Stimulated activated CD4-positive, alpha-beta T cell treated with anti-CD3 and anti-CD28 coated beads, Interleukin-2, amount 100 ng/mL, for 48 hours (primary cell): ENCODE measurements at places on chromosomes 16 and 17.

DNA sequence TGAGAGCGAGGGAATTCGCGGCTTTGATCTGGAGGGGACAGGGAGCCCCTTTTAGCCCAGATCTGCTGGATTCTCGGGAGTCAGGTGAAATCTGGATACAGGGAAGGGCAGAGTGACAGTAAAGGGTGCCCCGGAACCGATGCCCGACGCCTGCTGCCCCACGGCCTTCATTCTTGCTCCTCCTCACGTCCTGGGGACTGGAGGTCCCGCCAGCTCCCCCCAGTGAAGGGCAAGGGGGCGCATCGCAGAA lies 596 bp downstream of the OR1F1 start:
- DNase-seq, result no peak

DNA sequence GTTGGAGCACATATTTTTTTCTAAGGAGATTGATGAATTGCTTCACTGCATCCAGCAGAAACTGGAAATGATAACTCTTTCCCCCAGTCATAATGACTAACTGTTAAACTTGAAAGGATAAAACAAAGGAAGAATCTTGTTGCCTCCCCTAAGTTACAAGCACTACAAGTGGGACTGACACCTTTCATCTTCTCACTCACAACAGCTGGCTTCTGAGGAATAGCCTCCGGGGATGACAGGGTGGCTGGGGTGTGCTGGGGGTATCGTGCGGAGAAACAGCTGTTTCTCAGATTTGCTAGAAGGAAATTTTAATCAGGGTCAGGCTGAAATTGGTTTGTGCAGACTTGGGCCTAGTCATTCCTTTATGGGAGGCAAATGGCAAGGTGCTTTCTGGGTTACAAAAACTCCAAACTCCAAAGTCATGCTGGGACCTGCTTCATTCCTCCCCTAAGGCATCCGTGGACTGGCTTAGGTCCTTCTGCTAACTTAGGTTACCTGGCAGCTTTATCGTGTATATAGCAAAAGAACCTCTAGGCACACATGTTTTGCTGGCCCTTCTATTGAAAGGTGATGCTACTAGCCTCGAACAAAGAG lies 557.2 kb downstream of the TOX3 start:
- DNase-seq, result no peak

DNA sequence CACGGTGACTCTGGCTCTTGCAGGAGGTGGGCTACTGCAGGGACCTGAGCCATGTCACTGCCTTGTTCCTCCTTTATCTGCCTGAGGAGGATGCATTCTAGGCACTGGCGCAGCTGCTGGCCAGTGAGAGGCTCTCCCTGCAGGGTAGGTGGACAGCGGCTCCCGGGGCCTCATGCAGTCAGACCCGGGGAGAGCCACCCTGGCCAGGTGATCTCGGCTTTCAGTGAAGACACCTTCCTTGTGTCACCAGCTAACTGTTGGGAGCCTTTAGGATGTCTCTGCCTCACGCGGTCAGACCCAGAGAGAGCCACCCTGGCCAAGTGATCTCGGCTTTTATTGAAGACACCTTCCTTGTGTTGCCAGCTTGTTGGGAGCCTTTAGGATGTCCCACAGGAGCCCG lies 31.7 kb upstream of the KSR1 start:
- DNase-seq, result no peak

DNA sequence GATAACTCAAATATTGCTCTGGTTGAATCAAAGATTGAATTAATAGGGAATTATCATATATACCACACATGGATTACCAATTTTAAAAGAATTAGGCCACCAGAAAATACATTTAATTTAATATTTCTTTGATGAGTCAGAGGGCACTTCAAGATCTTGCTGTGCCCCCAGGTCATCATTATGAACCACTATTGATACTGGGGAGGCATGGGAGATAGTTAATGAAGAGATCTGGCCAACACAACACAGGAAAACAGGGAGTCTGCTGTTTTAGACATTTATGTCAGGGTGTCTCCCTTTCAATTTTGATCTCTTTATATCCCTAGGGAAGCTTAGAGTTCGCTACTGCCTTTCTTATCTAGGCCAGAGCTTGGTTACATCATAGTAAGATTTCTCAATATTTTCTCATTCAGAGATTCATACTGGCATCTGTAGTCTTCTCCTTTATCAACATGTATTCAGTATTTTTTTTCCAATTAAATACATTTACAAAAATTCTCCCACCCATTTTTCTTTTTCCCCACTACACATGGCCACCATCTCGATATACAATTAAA lies 158.3 kb upstream of the ZFHX3 start:
- DNase-seq, result no peak

- DNase-seq, result no peak
Measured at GRCh38 chr17:12386225-12386624, 279.5 kb upstream of the MYOCD start.

- DNase-seq, result no peak
Measured at GRCh38 chr16:28298511-28298878, 6.2 kb downstream of the SBK1 start.

DNA sequence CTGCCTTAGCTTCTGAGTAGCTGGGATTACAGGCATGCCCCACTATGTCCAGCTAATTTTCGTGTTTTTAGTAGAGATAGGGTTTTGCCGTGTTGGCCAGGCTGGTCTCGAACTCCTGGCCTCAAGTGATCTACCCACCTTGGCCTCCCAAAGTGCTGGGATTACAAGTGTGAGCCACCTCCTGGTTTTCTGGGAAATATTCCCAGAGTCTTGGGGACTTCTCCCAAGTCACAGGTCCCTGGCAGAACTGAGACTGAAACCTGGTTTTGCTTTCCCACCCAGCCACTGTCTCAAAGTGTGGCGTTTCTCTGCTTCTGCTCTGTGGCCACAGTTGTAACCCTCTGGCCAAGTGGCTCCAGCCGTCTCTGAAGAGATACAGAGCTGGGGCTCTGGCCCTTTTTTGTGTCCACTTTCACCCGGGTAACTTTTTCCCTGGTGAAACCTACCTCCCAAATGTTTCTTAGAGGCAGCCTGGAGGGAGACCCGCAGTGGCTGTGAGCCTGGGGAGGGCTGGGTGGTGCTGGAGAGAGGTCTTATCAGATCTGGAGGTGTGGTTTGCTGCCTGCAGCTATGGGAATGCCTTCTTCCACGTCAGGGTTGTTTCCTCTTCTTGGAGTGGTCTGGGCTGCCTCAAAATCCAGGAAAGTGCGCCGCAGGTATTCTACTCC lies 5.1 kb downstream of the KSR1 start:
- DNase-seq, result no peak

- no peak for DNase-seq
Measured at GRCh38 chr16:72901000-72901627, 146.8 kb downstream of the ZFHX3 start.

- DNase-seq, result no peak
Measured at GRCh38 chr17:6862825-6863224, 31.3 kb upstream of the TEKT1 start.

DNA sequence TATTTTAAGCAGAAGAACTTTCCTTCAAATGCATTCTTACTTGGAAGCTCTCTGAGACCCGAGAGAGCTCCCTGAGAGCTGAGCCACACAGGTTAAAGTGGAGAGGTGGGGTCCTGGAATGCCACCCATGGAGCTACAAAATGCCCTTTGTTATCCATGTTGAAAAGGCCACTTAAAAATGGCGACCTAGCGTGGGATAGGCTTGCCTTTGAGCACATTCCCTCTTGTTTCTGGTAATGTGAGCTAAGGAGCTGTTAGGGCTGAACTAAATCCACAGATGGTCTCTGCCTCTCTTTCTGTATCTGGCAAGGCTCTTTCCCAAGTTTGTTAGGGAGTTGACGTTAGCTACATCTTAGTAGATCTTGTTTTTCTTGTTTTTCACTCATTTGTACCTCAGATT lies 171.6 kb downstream of the SNX29 start:
- no peak for DNase-seq

- no peak for DNase-seq
Measured at GRCh38 chr16:86657972-86658371, 79.6 kb downstream of the FOXL1 start.

DNA sequence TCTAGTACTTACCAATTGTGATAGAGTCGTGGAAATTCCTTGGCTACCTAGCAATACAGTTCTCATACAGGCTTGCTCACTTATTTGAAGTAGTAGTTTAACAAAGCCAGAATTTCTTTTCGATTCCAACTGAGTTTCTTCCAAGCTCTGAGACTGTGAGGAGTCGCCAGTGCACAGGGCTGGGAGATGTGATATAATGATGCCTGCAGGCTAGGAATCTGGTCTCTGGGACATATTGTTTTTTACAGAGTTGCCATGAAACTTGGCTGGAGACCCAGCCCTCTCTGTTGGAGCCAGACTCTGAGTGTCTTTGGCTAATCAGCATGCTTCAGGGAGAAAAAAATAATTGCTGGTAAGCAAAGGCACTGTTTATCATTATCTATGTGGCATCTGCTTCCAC lies 698.8 kb upstream of the GOT2 start:
- DNase-seq, result no peak

- DNase-seq, result no peak
Measured at GRCh38 chr17:63171428-63172393, 205.7 kb downstream of the TANC2 start.

DNA sequence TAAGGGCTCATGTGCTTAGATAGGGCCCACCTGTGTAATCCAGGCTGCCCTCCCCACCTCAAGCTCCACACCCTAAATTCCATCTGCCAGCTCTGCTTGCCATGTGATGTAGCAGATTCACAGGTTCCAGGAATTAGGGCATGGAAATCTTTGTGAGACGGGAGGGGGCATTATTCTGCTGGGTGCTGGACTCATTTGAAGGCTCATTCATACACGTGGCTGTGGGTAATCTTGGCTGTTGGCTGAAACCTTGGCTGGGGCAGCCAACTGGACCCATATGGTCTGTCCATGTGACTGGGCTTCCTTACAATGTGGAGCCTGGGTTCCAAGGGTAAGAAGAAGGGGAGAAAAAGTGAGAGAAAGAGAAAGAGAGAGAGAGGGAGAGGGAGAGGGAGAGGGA lies 115.1 kb downstream of the CYLD start:
- DNase-seq, result no peak

DNA sequence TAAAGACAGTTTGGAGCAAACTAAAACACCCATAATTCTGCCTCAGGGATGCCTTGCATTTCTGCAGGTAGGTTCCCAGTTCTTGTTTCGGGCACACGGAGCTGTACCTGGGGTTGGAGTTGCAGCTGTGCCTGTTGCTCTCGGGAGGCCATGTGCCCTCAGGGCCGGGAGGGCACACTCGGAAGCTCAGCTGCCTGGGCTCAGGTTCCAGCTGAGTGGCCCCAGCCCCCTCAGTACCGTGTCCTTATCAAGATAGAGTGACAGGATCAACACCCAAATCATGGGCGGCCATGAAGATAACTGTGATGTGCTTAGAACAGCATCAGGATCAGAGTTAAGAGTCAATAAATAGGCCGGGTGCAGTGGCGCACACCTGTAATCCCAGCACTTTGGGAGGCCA lies 107.9 kb downstream of the SNX29 start:
- DNase-seq, result no peak

GRCh38 chr16:337975-338575 lies 14.4 kb downstream of the AXIN1 start:
- no peak for DNase-seq

GRCh38 chr16:69240331-69240730 lies 53.4 kb downstream of the SNTB2 start:
- DNase-seq, result no peak

GRCh38 chr17:46003907-46004748 lies 5.1 kb downstream of the STH start:
- DNase-seq, result no peak

DNA sequence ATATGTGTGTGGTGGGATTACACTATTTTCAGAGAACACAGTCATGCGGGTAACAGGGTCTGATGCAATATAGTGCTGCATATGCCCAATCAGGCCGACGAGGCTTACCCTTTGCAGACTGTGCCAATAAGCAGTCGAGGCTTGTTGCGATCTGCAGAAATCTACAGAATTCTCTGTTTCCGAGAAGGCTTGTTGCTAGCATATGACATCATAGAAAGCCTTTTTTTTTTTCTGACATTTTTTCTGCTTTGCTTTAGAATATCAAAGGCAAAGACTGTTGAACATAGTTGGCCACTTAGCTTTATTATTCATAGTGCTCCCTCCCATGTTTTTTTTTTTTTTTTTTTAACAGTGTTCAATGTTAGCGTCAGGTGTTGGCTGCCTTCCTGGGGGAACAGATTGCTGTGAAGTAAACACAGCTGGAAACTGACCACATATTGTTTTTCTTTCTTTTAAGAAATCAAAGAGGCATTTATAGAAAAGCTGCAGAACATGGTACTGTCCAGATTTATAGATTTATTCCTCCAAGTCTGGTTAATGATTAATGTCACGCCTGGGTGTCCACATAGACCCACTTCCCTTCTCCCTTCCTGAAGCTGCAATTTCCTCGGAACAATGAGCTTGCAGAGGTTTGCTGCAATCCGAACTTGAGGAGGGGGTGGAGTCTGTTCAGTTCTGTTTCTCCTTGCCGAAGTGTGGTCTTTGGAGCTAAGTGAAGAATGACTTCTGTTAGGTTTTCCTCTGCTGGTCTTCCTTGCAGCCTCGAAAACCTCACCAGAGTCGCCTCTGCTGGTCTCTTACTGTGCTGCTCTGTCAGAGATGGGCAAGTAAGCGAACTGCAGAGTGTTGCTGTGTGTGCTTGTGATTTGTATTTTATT lies 87.3 kb downstream of the MAP2K6 start:
- no peak for DNase-seq

DNA sequence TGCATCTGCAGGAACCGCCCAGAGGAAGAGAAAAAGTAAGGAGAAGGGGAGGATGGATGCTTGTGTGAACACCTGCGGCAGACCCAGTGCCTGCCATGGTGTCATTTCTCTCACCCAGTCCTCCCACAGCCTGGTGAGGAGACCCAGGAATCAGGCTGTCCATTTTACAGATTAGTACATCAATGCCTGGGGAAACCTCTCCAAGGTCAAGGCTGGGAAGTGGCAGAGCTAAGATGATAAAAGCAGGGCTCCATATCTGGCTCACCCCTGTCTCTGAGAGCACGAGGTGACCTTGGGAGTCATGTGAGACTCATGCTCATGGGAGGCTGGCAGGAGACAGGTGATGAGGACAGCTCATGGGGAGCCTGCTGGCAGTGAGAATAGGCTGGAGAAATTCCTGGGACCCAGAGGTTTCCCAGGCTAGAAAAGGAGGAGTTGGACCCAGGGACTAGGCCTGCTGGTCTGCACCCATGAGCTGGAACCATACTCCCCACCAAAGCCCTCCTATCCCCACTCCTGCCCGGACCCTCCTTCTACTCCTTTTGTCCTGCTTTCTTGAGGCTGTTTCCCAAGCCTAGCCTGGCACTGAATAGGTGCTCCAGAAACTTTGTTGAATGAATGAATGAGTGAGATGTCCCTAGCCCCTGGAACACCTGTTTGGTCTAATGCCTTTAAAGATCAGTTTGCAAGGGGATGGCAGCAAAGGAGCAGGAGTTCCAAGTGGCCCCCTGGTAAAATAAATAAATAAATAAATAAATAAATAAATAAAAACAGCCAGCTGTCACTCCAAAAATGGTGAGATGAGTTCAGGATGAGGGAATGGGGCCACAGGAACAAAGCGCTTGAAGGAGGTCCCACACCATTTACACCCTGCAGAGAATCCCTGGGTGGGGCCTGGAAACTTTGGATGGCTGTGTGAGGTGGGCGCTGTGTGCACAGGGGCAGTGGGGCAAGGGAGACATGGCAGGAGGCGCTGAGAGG lies 1.6 kb downstream of the ZNF629 start:
- no peak for DNase-seq
